ENCODE measurements at places on chromosomes 3 and 15.

DNA sequence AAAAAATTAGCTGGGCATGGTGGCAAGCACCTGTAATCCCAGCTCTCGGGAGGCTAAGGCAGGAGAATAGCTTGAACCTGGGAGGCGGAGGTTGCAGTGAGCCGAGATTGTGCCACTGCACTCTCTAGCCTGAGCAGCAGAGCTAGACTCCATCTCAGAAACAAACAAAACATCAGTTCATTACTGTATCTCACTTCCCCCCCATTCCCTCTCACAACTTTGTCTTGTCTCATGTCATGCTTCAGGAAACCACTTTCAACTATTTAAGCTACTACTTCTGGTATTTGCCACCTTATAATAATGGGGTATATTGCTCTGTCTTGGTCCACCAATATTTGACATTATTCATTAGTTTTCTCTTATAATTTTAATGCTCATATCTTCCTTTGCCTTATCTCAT, 26.2 kb downstream of the PIK3CA start:
- DNase-seq, result no peak

DNA sequence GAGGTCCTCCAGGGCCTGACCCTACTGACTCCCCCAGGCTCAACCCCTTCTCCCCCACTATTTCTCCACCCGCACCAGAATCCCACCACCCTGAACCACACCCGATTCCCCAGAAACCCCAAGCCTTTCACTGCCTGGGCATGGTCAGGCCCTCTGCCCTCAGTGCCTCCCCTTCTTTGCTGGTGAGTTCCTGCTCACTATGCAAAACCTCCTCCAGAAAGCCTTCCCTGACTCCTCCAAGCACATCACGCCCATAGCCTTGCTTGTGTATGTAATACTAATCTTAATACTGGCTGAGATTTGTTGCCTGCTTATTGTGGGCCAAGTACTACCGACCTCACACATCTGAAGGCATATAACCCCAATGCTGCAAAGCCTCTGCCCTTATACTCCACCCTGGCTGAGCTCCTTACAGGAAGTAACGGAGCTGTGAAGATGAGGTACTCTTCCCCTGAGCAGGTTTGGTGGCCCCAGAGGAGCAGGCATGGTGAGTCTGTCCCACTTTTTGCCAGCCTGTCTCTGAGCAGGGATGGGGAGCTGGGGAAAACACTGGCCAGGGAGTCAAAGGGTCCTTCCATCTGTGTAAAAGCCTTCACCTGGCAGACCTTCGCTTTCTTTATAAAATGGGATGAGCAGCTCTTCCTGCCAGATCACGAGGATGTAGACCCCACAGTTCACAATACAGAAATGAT, 9.5 kb downstream of the RAB6B start:
- DNase-seq, result no peak

GRCh38 chr15:38506997-38507396, 53.1 kb downstream of the FAM98B start:
- no peak for DNase-seq

- DNase-seq, result no peak
Measured at GRCh38 chr3:134517791-134518190, 31.9 kb downstream of the CEP63 start.

DNA sequence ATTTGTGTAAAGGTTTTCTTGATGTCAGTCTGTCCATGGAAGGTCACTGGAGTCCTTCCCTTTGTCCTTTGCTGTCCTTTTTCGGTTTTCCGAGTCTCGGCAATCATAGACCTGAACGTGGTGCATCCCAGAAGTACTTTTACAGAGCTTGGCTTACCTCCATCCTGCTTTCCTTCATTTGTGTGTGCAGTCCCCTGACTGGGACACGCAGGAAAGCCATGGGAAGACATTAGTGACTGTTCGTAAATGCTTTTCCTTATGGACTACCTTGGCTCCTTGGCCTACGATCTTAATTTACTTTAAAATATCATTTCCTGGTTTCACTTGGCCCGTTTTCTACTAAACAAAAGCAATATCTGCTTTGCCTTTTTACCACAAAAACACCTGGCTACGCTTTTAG, 328.4 kb upstream of the RARB start:
- no peak for DNase-seq
